ENCODE measurements at places on chromosomes 2 and 18.

DNA sequence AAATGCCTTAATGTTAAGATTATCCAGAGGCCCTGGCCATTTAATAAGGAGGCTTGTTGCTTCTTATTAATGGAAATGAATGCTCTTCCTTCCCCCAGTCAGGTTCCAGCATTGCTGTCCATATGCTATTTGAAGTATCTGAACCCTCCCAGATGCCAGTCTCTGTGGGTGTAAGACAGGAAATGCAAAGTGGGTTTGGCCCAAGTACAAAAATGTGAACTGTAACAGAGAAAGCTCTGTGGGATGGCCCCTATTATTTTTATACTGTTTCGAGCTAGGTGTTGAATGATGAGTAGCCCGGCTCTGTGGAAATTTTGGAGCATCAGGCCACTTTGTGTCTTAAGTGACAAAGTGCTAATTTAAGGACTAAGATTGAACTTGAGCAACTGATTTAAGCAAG, 141.0 kb downstream of the UXS1 start:
- DNase-seq: no peak

DNA sequence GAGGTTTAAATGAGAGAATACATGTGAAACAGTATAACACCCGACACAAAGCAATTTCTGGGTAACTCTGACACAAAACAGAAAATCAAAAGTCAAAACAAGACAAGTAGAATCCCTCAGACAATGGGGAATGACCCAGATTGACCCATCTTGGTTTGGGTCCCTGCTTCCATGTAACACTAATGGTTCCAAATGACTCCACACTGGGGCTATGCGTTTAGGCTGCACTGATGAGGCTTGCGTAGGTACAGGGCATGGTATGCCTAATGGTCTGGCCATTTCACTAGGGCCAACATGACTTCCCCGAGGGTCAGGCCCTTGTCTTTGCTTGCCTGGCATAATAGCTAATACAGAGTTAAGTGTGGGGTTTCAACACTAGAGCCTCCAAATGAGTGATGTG, 27.2 kb upstream of the NFE2L2 start:
- peak; percentile 16 for DNase-seq

- DNase-seq: no peak
These were observed 38.9 kb upstream of the TRIM43 start for GRCh38 chr2:95552911-95553310.

GRCh38 chr2:15687720-15688119, 96.1 kb downstream of the DDX1 start:
- no peak for DNase-seq

- DNase-seq: no peak
These were observed 234.5 kb downstream of the VAPA start for GRCh38 chr18:10148189-10148929.

DNA sequence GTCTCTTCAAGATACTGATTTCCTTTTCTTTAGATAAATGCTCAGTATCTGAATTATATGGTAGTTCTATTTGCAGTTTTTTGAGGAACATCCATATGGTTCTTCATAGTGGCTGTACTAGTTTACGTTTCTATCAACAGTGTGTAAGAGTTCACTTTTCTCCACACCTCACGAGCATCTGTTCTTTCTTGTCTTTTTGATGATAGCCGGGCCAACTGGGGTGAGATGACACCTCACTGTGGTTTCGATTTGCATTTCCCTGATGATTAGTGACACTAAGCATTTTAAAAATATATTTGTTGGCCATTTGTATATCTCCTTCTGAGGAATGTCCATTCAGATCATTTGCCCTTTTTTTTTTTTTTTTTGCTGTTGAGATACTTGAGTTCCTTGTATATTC, 458.8 kb downstream of the SETBP1 start:
- DNase-seq: no peak

DNA sequence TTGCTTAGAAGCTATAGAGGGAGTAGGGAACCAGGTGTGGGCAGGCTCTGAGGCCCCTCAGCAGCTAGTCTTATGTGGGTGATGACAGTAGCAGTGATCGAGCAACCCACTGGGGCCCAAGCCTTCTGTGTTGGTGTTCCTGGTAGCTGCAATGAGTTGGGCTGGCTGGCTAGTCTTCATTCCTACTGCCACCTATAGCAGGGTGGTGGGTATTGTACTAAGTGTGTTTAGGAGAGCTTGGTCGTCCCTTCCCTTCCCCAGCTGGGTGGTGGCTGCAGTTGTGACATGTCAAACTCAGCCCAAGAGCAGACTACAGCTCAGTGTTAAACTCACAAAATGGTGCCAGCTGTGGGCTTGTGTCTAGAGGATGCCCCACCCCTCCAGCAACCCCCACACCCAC, 486.1 kb upstream of the UBE2E3 start:
- DNase-seq: no peak

- no peak for DNase-seq
These were observed 121.6 kb downstream of the RBMS1 start for GRCh38 chr2:160372010-160372356.

DNA sequence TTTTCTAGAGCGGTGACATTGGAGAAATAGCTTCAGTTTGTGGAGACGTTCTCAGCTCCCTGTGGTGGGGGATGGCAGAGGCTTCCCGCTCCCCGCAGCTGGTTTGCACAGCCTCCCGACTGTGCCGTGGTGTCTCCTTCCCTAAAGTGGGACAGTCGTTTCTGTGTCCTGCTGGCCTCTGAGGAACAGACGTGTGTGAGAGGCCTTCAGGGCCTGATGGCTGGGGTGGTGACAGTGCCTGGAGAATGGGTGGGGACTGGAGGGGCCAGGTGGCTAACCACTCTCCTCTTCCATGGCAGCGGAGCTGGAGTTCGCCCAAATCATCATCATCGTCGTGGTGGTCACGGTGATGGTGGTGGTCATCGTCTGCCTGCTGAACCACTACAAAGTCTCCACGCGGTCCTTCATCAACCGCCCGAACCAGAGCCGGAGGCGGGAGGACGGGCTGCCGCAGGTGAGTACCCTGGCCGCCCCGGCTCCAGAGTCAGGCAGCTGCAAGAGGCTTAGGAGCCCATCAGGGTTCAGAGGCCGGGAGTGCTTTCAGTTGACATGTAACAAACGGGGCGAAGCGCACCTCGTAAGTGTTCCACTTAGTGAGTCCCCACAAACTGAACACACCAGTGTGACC, 105.4 kb downstream of the FAM210A start:
- no peak for DNase-seq

GRCh38 chr2:196635156-196635555, 4.4 kb upstream of the CCDC150 start:
- no peak for DNase-seq

GRCh38 chr2:119531292-119531691, 7.0 kb upstream of the SCTR start:
- no peak for DNase-seq

- no peak for DNase-seq
These were observed 39.2 kb upstream of the PNPT1 start for GRCh38 chr2:55732854-55733253.

DNA sequence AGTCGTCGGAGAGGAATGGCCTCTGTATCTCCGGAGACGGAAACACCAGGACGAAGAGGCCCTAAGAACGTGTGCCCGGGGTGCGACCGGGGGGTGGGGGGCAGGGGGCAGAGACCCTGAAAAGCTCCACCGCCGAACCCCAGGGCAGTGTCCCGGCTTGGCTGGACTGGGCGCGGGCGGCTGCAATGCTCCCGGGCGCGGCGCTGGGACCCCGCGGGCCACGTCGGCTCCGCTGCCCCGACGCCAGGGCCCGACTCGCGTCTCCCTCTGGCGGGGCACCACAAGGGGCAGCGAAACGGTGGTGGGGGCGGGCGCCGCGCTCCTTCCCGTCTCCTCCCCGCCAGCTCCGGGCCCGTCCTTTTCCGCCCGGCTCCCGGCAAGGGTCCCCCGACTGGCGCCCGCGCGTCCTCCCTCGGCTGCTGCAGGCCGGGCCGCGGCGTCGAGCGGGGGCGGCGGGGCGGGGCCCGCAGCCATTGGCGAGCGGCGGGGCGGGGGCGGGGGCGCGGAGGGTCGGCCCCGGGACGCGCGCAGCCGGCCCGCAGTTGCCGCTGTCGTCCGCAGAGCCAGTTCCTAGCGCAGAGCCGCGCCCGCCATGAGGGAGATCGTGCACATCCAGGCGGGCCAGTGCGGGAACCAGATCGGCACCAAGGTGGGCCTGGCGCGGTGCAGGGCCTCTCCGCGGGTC, at the start of gene TUBB6:
Gene TUBB6, plus strand, starts transcription at position 541 of the 685 bp plus-strand sequence. Its CDS starts 52 bp downstream, at position 593.
- no peak for DNase-seq

- no peak for DNase-seq
These were observed 85.4 kb downstream of the DYSF start for GRCh38 chr2:71538656-71539265.

DNA sequence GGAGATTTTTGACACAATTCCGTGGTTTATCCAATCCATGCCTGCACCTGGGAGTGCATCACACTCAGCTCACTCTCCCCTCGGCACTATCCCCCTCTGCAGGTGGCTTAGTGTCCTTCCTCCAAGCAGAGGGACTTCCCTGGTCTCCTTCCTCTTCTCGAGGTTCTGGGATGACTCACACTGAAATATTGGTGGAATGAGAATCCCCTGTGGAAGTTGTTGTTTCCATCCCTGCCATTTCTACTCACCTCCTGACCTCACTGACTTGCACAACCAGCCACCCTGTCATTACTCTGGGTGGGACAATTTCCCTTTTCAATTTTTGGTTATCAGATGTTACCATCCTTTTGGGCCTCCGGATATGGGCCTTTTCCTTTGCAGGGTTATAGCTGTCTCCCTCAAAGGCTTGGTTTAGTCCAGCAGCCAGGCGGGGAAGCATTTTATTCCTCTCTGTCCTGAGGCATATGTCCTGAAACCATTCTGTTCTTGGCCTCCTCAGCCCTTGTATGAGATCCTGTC, 59.9 kb downstream of the PTPRM start:
- DNase-seq: no peak

DNA sequence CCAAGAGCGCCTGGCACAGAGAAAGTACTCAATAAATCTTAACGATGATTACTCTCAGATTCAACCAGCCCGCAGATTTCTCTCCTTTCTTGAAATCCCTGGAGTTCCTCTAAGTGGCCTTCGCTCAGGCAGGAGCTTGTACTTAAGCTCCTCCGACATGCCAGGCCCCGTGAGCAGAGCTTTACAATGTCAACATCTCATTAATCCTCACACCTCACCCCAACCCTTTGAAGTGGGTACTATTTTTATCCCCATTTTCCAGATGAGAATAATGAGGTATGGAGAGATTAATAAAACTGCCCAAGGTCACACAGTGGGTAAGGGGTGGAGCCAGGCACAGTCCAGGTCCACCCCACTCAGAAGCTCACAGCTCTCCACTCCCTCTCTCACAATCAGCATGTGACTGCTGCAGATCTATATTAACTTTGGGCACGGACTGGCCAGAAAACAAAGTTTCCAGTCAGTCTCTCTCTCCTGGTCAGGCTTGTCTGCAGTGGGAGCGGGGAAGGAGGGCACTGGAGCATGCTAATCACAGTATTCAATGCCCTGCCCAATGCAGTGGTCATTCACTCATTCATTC, 18.0 kb downstream of the DNMT3A start:
- DNase-seq: no peak

DNA sequence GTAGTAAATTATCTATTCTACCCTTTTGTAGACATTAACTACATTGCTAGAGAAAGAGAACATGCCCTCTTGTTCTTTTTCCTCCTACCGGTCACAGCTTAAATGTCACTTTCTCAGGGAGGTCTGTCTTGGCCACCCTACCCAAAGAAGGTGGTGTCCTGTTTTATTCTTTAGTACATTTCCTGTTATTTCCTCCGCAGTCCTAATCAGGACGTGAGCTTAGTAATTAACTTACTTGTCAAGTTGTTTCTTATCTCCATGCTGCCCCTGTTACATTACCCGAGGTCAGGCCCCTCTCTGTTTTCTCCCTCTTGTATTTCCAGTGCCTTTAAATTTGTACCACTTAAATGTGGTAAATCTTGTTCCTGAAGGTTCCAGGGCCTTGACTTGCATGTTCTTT, 73.7 kb upstream of the RMDN2 start:
- DNase-seq: no peak

DNA sequence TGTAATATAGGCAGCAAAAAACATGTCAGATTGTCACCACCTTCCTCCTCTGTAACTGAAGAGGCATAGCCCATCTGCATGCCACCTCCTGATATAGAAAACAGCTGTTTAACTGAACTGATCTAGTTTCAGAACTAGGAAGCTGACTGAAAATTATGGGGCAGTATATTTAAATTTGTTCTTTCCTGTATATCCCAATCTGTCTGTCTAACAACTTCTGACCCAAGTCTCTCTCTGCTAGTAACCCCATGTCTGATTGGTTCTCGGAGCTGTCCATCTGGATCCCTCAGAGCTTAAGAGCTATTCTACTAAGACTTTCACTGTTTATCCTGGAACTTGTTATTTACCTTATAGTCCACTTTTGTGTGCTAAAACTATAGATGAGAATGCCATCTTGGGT, 68.2 kb upstream of the SLC35G4 start:
- no peak for DNase-seq

Measured in stimulated activated CD4-positive, alpha-beta T cell treated with anti-CD3 and anti-CD28 coated beads, Interleukin-12 subunit alpha, Interleukin-12 subunit beta, amount 100 ng/mL, for 48 hours (primary cell).